Activated CD8-positive, alpha-beta T cell treated with anti-CD3 and anti-CD28 coated beads for 36 hours (primary cell): ENCODE measurements at places on chromosomes 7 and 10. TPM values are rescaled to one million over a fixed set of nuclear protein-coding genes. Genes with fewer than 3 reads are reported as not detected.

- no peak for DNase-seq
Observed at GRCh38 chr10:51321300-51321699, 247.0 kb downstream of the PRKG1 start.

ALDH18A1 gene
- 119 TPM for total RNA-seq

DNA sequence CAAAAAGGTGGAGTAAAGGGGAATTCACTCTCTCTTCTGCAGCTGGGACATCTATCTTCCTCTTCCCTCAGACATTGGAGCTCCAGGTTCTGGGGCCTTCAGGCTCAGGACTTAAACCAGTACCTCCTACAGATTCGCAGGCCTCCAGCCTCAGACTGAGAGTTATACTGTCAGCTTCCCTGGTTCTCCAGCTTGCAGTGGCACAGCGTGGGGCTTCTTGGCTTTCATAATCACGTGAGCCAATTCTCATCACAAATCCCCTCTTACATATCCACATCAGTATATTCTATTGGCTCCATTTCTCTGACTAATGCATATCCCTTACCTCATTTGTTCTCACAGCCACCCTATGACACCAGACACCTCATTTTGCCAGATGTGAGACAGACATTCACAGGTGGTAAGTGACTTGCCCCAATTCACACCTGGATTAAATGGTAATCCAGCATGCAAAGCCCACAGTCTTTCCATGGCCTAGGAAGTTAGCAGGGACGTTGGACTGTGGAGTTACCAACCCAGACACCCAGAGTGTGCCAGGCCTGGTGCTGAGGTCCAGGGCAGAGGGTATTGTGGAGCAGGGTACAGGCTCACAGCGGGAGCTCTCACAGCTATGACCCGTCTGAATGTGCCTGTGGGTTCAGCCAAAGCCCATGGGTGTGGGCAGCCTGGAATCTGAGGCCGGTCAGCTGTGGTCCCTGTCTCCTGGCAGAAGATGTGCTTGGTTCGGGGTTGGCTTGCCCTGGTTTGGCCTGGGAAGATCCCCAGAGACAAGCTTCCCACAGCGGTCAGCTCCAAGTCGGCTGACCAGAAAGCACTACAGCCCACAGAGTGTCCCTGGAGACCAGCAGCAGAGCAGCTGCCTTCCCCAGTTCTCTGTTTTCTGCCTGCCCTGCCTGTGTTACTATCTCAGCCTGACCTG lies 18.4 kb upstream of the ZCCHC24 start:
- DNase-seq, result no peak

GRCh38 chr7:77993838-77994237 lies 195.3 kb downstream of the PHTF2 start:
- DNase-seq, result no peak

ADCYAP1R1 gene
- total RNA-seq, result not detected

DNA sequence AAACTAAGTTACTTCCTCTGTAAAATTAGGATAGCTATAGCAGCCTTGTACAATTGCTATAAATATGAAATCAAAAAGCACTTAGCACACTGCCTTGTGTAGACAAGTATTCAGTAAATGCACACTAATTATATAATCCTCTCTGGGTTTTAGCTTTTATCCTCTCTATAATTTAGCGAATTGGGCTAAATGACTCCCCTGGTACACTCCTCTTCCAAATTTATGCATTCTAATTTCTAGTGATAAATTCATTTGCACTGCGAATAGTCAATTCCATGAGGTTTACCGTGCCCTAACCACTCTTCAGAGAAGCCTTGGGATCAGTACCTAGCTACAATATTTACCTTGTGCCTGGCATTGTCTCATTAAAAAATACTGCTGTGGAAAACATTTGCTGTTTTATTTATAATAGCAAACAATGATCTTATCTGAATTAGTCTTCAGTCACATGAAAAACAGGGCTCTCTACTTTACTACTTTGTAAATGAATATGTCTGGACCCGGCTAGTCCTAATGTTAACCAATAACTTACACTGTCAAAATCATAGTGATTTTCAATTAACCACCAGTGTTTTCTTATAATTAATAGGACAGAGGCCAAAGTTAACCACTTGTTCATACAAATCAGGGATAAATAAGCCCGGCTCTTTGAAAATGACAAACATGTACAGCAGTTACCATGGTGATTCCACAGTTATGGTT lies 577.9 kb downstream of the IPMK start:
- DNase-seq, result no peak

CPXM2 gene
- total RNA-seq, result not detected
